ENCODE measurements at places on chromosomes 4 and X. TPM values are rescaled to one million over a fixed set of nuclear protein-coding genes. Genes with fewer than 3 reads are reported as not detected.

GRCh38 chrX:21816136-21816535 lies 23.3 kb upstream of the MBTPS2 start:
- no peak overlapping the region for H3K27ac ChIP-seq
- peaks cover 11% of the 10 kb centered on the region for H3K36me3 ChIP-seq
- no peaks in the 10 kb centered on the region for H3K27me3 ChIP-seq
- peaks cover 35% of the 10 kb centered on the region for H3K4me1 ChIP-seq

- no peak for DNase-seq
- no peak overlapping the region for H3K4me3 ChIP-seq
- no peaks in the 10 kb centered on the region for H3K27me3 ChIP-seq
- H3K36me3 ChIP-seq: peaks cover 25% of the 10 kb centered on the region
- peak overlapping the region; percentile 35 for H3K27ac ChIP-seq
- H3K4me1 ChIP-seq: peaks cover 19% of the 10 kb centered on the region
Observed at GRCh38 chrX:119655125-119655524, 37.8 kb downstream of the SEPTIN6 start.

DNA sequence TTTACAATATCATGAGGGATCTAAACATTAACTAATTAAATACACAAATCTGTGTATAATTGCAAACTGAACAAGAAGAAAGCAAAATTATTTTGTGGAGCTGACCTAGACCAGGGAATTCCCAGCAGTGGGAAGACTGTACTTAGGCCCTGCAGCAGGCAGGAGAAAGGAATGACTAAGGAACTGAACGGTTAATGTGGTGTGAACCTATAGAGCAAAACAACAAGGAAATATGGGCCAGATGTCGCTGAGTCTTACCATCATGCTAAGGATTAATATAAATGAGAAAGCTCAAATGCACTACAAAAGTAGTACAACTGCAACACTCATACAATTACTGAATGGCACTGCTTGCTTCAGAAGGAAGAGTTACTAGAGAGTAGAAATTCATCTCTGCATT lies 120.3 kb upstream of the ATXN3L start:
- no peak for DNase-seq
- no peak overlapping the region for H3K4me3 ChIP-seq
- no peak overlapping the region for H3K27ac ChIP-seq
- H3K27me3 ChIP-seq: no peaks in the 10 kb centered on the region
- 0 out of 2 replicates have a peak, but pooled peaks cover 7% of the 10 kb centered on the region for H3K4me1 ChIP-seq
- no peaks in the 10 kb centered on the region for H3K36me3 ChIP-seq

Gene TXK
- total RNA-seq: 0.70 TPM

Gene FGD1
- 36.3 TPM for total RNA-seq

Data from WTC11 (cell line).